HepG2 (cell line): ENCODE measurements at places on chromosomes 2 and 18. TPM values are rescaled to one million over a fixed set of nuclear protein-coding genes. Genes with fewer than 3 reads are reported as not detected.

DNA sequence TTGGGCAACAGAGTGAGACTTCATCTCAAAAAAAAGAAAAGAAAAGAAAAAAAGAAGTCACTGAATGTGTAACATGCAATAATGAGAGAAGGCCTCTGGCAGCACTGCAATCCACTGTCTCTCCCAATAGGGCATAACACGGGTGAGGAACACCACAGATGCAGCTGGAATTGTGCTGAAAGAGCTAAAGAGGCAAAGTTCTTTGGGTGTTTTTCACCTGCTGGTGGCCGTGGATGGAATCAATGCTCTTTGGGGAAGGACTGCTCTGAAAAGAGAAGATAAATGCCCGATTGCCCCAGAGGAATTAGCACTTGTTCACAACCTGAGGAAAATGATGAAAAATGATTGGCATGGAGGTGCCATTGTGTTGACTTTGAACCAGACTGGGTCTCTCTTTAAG lies 31.0 kb upstream of the CYBRD1 start:
- H3K36me3 ChIP-seq = no peaks in the 10 kb centered on the region
- no peaks in the 10 kb centered on the region for H3K4me1 ChIP-seq
- H3K27ac ChIP-seq = no peak overlapping the region
- H3K27me3 ChIP-seq = no peaks in the 10 kb centered on the region

SOX11 gene
- total RNA-seq = not detected in 2 replicates

DNA sequence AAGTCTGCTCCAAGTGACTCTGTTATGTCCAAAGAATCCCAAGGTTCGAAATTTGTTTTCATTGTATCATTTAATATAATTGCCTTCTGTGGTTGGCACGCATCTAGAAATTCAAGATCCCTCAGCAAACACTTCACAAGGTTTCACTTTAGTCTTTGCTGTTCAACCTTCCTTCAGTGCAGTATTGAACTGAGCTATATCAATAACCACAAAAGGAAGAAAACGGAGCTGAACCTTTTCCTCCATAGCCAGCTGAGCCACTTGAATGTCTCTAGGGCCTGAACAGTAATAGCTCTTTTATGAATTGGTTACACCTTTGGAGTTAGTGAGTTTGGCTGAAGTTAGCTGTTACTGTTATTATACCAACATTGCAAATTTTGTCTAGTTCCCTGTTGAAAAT lies 357.7 kb upstream of the HNRNPA3 start:
- no peaks in the 10 kb centered on the region for H3K4me1 ChIP-seq
- no peaks in the 10 kb centered on the region for H3K36me3 ChIP-seq
- H3K4me3 ChIP-seq = no peak overlapping the region
- no peaks in the 10 kb centered on the region for H3K27me3 ChIP-seq
- H3K27ac ChIP-seq = no peak overlapping the region
- no peak for DNase-seq

DNA sequence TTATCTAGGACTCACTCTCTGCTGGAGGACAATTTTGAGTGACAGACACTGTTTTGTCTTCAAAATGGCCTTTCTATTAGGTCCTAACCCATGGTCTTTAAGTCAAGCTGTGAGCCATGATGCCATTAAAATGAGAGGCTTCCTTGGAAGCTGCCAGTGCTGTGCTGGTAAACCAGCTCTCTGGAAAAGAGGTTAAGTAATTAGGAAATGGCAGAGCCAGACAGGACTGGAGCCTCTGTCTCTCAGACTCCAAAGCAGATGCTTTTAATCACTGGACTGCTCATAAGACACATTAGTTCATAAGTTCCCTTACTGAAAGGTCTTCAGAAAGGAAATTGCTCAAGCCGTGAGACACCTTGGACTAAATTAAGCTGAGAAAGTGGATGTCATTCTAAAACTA lies 25.8 kb upstream of the LHCGR start:
- no peaks in the 10 kb centered on the region for H3K4me1 ChIP-seq
- DNase-seq = no peak
- no peaks in the 10 kb centered on the region for H3K27me3 ChIP-seq
- H3K4me3 ChIP-seq = no peak overlapping the region
- H3K27ac ChIP-seq = no peak overlapping the region
- H3K36me3 ChIP-seq = no peaks in the 10 kb centered on the region

DNA sequence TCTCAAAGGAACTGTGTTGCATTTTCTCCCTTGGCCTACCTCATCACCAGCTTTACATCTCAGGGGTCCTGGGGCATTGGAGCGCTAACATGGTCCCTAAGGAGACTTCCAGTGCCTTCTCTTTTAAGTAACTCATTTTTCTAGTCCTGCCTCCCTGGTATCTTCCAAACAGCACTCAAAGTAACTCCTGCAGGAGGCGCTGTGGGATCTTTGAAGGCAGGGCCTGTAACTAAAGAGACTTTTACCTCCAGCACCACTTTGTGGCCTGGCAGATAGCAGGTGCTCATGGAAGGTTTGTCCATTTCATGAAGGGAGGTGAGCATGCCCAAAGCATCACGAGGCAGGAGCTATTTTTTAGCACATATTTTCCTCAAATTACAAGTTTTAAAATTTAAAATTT lies 411.0 kb upstream of the GYPC start:
- no peak overlapping the region for H3K27ac ChIP-seq
- peak; percentile 61 for DNase-seq
- H3K27me3 ChIP-seq = no peaks in the 10 kb centered on the region
- no peak overlapping the region for H3K4me3 ChIP-seq
- no peaks in the 10 kb centered on the region for H3K36me3 ChIP-seq

- no peak overlapping the region for H3K4me3 ChIP-seq
- no peak for DNase-seq
- no peaks in the 10 kb centered on the region for H3K4me1 ChIP-seq
- no peaks in the 10 kb centered on the region for H3K36me3 ChIP-seq
- H3K27ac ChIP-seq = no peak overlapping the region
- no peaks in the 10 kb centered on the region for H3K27me3 ChIP-seq
Observed at GRCh38 chr2:151009437-151010175, 252.1 kb downstream of the RBM43 start.

GRCh38 chr2:240203031-240203787 lies 62.8 kb upstream of the OTOS start:
- H3K27ac ChIP-seq = no peak overlapping the region
- peaks cover 67% of the 10 kb centered on the region for H3K27me3 ChIP-seq
- DNase-seq = no peak
- H3K4me1 ChIP-seq = no peaks in the 10 kb centered on the region
